ENCODE measurements at places on chromosomes 7 and 10.

- DNase-seq: no peak
Observed at GRCh38 chr10:15295537-15296325, 75.4 kb downstream of the FAM171A1 start.

DNA sequence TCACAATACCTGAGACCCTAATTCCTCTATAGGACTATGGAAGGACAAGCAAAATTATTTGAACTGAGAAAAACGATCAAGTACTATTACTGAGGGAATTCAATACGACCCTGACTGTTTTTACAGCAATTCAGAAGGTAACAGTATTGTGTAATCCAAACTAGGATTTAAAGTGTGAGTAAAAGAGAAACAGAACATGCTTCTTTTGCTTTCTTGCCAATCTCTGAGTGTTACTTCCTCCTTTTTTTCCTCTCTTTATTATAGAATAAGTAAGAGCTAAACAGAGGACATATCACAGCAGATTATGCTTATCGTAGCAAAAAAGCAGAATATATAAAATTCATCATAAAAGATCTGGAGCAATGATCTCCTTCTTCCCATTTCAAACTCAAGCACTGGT lies 292.1 kb downstream of the THSD7A start:
- DNase-seq: no peak

GRCh38 chr10:96586419-96587263 lies at the start of gene TM9SF3:
TSS of gene TM9SF3 (minus strand) at chr10:96587012. CDS start at chr10:96586835, 177 bp downstream.
- peak; percentile 95 for DNase-seq

DNA sequence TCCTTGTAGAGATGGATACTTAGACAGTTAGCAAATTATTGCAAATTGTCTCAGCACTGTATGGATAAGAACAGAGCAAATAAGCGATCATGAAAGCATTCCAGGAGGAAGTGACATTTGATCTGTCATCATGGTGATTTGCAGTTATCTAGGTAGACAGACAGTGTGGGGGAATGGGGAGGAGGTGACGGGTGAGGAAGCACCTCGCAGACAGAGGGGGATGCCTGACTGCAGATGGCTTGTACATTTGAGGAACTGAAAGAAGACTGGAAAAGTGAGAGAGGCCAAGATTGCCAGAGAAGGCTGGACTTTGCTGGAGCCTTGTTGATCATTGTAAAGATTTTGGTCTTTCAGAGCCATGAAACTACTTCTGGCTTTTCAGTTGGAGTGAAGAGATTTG lies 318.2 kb upstream of the CELF2 start:
- no peak for DNase-seq

DNA sequence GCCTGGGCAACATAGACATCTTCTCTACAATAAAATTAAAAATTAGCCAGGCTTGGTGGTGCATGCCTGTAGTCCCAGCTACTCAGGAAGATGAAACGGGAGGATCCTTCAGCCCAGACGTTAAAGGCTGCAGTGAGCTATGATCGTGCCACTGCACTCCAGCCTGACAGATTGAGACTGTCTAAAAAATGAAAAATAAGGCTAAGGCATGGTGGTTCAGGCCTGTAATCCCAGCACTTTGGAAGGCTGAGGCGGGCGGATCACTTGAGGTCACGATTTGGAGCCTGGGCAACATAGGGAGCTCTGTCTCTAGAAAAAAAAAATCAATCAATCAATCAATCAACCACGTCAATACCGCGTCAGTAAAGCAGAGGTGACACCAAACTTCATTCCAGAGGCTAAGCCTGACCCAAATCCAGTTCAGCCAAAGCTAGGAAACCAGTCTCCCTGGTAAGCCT lies 31.1 kb downstream of the MRPS24 start:
- DNase-seq: no peak

- no peak for DNase-seq
Observed at GRCh38 chr7:99653754-99654153, 26.0 kb downstream of the CYP3A5 start.

- no peak for DNase-seq
Observed at GRCh38 chr10:34477249-34477648, 337.8 kb downstream of the PARD3 start.

DNA sequence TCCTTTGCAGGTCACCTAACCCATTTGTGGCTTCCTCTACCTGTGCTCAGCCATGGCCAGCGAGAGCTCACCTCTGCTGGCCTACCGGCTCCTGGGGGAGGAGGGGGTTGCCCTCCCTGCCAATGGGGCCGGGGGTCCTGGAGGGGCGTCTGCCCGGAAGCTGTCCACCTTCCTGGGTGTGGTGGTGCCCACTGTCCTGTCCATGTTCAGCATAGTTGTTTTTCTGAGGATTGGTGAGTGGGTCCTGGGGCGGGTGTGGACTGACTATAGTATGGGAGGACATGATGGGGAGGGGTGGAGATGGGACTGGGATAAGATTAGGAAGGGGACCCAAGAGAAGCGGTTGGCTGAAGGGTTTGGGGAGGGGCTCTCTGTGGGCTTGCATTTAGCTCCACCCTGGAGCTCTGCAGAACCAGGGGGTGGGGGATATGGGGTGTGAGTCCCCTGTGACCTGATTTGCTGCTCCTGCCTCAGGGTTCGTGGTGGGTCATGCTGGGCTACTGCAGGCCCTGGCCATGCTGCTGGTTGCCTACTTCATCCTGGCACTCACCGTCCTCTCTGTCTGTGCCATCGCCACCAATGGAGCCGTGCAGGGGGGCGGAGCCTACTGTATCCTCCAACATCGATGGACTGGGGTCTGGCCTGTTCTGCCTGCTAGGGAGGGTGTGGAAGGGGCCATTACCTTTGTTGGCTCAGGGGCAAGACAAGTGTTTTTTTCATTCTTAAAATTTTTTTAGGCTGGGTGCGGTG lies 1.8 kb downstream of the SLC12A9 start:
- DNase-seq: peak; percentile 20

DNA sequence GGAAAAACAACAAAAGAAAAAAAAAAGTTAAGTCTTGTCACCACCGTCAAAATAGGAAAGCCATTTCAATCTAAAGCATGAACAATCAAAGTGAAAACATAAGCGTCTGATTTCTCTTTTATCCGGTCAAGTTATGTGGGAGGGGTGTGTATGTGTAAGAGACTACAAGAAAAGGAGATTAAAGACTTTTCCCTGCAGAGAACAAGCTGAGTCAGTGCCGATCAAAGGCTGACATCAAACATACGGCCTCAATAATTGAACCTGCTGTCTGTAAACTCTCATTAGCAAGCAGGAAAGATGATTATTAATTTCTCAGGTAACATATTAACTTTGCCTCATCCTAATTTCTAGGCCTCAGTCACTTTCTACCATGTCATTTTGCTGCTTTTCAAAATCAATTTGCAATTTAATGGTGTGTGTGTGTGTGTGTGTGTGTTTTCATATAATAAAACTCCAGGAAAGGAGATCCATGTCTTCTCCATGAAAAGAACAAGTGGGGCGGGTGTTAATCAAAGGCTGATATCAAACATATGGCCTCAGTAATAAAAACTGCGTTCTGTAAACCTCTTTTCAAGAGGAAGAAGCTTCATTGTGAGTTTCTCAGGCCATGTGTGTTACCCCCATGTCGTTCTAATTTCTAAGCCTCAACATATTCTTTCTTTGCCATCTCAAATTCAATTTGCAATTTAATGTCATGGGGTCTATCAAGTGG lies 649.1 kb upstream of the SORCS1 start:
- DNase-seq: no peak

DNA sequence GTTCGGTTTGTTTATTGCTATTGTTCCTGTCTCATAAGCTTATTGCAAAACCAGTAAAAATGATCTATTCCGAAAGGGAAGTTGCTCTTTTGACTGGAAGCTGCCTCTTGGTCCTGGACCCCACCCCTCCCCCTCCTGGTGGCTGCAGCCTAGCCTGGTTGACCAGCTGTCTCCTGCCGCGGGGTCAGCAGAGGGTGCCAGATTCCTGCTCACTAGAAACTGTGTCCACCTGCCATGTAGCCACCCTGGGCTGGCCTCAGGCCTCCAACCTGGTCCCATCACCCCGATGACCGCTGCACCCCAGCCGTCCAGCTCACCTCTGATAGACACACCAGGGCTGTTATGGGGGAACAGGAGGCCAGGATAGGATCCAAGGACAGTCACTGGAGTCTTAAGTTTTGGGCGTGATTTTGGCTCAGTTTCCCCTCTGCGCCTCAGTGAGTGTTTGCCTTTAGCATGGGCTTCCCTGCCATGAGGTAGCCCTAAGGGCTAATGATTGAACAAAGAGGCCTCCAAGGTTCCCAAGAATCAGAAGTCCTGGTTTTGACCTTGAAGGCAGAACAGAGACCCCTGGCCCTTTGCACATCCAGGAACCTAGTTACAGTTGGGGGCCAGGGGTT lies 32.9 kb upstream of the SLF2 start:
- no peak for DNase-seq
